NCI-H146 (cell line): ENCODE measurements at places on chromosomes 6 and 20.

GRCh38 chr6:3758842-3759144 is 7.3 kb upstream of the PXDC1 start:
- DNase-seq, result no peak

DNA sequence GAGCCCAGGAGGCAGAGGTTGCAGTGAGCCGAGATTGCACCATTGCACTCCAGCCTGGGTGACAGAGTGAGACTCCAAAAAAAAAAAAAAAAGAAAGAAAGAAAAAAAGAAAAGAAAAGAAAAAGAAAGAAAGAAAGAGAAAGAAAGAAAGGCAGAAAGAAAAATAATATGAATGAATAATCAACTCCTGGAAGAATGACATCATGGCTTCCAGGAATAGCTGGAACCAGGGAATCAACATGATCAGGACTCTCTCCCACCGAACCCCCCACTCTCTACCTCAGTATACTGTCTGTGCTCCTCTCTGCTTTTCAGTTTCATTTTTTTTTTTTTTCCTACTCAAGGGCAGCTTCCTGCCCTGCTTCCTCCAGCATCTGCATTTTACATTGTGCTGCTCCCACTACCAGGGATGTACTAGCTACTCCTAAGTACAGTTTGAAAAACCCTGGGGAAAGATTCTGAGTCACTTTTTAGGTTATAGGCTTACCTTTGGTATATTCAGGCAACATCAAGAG is 19.7 kb upstream of the MTCL3 start:
- DNase-seq, result no peak

- DNase-seq, result no peak
Measured at GRCh38 chr6:41527721-41528408, 18.3 kb upstream of the FOXP4 start.

GRCh38 chr6:169189182-169189581 is 64.5 kb downstream of the THBS2 start:
- peak; percentile 68 for DNase-seq

DNA sequence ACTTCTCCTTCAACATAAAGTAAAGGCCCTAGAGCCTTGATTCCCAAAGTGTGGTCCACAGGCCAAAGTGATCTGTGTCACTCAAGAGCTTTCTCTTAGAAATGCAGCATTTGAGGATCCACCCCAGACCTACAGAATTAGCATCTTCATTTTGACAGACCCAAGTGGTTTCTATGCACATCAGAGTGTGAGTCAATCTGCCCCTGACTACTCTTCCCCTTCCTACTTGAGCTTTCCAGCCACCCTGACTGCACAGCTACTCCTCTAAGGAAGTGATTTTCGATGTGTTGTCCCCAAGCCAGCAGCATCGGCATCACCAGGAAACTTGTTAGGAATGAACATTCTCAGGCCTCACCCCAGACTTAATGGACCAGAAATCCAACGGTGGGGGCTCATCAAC is 2.6 kb downstream of the MEP1A start:
- no peak for DNase-seq

DNA sequence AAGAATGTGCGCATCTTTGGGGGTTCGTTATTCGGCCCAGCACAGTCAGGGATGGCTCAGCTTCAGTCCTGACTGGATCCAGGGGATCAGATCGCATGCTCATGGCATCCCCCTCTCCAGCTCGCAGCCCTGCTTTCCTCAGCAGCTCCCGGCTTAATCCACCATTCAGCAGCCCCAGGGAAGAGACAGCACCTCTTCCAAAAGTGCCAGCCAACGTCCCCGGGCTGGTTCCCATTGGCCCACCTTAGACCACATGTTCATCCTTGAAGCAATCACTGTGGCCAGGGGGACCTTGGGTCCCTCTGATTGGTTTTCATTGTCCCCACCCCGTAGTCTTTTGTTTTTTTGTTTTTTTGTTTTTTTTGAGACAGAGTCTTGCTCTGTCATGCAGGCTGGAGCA is 188.7 kb downstream of the ZMYND8 start:
- DNase-seq, result no peak

DNA sequence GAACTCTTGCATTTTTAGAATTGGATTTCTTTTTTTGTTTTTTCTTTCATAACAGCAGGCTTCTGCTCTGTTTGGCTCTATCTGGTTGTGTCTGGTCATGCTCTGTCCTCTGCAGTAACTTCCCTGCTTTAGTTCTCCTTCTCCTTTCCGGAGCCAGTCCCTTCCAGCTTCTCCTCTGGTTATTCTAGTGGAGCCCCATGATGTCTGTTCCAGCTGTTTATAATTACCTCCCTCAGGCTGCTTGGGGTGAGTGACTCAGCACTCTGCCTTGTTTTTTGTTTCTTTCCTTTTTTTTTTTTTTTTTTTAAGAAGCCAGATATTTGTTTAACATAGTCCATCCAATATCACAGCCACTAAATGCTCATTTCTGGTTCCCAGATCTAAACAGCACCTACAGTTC is 409.6 kb downstream of the MAFB start:
- DNase-seq, result no peak

DNA sequence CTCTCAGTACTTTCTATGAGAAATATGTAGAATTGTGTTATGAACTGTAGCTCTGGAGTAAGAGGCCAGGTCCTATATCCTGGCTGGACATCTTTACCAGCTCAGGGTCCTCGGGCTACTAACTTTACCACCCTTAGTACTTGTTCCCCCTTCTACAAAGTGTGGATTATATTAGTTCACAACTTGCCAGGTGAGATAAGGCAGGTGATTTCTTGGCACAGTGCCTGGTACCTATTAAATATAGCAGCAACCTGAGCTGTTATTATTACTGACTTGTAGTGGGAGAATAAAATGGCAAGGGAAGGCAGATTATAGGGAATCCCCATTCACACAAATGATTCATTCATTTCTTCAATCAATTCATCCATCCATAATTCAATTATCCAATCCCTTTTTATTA is 150.1 kb downstream of the DOK5 start:
- no peak for DNase-seq

DNA sequence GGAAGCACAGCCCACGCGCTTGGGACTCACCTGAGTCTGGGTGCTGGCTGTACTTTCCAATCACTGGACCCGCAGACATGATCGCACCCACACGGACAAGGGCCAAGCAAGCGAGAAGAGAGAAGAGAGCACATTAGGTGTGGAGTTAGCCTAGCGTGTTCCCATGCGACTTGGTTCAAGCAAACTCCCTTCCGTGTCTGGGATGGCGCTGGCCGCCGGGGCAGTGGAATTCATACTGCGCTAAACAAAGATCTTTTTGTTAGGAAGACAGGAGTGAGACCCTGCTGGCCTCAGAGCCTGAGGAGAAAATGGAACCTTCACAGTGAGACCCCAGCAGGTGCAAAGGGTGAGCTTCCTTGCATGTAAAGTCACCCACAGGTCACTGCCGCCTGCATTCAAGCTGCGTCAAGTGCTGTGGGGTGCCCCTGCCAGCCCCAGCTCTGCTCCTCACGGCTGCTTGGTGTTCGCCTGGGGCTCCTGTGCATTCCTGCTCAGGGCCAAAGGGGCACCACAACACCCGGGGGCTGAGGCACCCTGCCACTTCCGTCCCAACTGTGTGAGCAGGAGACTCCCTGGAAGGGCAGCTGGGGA is 26.4 kb downstream of the PSMG4 start:
- DNase-seq, result no peak

DNA sequence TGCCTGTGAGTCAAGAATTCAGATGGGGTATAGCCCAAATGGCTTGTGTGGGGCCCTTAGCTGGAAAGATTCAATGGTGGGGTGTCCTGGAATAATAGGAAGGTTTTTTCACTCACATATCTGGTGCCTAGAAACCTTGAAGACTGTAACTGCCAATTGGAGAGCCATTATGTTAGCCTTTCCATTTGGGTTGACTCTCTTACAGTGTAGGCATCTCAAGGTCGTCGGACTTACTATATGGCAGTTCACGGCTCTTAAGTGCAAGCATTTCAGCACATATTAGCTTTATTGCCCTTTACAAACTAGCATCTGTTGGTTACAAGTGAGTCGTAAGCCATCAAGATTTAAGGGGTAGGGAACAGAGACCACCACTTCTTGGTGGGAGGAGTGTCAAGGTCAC is 74.1 kb downstream of the CD2AP start:
- DNase-seq, result no peak

- DNase-seq, result no peak
Measured at GRCh38 chr6:167136376-167136775, 13.5 kb downstream of the CCR6 start.

DNA sequence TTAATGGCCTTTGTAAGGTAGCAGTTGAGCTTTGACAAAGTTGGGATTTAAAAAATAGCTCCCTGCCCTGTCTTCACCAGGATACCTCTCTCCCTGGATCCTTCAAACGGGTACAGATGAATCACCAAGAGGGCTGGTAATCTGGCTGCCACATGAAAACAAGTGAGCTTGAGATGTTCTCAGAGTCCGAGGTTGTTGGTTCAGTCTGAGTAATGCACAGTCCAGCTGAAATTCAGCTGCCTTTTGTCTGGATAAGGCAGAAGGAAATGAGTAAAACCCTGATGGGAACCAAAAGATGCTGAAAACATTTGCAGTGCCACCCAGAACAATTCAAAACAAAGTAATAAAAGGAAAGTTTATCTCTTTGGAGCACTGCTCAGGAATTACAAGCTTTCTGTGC is 86.8 kb downstream of the GJA1 start:
- DNase-seq, result no peak

GRCh38 chr6:94683409-94683808 is 893.9 kb upstream of the MANEA start:
- DNase-seq, result no peak

GRCh38 chr20:48002517-48002970 is 217.3 kb upstream of the SULF2 start:
- no peak for DNase-seq

GRCh38 chr20:64049060-64049877 is at the start of gene SOX18:
Gene SOX18, minus strand, starts transcription at chr20:64049639. Its CDS starts 123 bp downstream, at chr20:64049516.
- DNase-seq, result peak; percentile 34

DNA sequence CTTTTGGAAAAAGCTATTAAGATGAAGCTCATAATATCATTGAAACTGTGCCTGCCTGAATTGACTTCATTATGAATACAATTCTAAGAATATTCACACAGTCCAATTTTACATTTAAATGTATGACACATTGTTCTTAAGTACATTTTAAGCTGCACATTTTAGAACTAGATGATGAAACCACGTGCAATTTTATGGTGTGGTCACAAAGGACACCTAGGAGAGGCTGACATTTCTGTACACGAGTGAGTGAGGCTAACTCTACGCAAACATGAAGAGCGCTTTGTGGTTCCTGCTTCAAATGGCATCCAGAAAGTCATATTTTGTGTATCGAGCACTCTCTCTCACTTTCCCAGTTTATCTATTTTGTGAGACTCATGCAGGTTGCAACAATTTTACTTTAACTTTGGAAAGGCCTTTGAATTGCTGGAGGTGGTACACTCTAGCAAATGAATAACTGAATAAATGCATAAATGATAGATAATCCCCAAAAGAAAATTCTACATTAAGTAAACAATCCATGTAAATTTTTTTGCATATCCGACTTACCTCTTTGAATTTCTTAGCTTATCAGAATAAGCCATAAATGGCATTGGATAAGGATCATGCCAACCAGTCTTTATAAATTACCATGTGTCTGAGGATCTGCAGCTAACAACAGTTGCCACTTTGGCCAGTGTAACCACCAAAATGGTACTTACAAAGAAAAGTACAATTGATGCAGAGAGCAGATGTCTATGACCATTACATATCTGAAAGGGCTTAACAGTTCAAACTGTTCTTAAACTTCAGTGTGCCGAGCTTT is 97.3 kb downstream of the NRSN1 start:
- DNase-seq, result no peak

DNA sequence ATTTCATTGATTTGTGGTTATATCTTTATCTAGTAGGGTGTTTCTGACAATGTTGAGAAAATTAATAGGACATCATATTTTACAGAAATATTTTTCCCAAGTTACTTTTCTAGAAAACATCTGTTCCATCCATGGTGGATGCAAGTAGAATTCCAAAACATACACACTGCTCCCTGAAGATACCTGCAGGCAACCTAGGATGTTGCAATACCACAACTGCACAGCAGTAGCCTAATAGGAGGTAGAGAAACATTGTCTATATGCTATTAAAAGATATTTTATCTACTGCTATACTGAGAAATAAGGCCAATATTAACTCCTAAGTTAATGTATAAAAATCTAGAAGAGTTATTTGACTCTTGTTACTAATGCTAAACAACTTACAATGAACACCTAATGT is 6.8 kb downstream of the ILRUN start:
- DNase-seq, result no peak

DNA sequence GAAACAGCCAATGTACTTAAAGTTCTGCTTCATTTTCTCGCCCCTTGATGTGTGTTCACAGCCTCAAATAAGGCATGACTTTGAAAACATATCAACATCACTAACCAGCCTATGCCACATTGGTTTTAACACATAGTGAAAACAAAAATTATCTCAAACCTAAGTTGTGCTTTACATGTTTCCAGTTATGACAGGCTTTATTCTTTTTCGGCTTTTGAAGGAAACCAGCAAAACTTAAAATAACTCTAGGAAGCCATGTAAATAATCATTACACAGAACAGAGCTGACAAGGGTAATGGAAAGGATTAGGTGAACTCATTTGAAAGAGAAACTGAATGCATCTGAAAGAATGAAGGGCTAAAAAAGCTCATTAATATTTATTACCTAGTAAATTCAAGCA is 42.1 kb downstream of the BMP5 start:
- no peak for DNase-seq

DNA sequence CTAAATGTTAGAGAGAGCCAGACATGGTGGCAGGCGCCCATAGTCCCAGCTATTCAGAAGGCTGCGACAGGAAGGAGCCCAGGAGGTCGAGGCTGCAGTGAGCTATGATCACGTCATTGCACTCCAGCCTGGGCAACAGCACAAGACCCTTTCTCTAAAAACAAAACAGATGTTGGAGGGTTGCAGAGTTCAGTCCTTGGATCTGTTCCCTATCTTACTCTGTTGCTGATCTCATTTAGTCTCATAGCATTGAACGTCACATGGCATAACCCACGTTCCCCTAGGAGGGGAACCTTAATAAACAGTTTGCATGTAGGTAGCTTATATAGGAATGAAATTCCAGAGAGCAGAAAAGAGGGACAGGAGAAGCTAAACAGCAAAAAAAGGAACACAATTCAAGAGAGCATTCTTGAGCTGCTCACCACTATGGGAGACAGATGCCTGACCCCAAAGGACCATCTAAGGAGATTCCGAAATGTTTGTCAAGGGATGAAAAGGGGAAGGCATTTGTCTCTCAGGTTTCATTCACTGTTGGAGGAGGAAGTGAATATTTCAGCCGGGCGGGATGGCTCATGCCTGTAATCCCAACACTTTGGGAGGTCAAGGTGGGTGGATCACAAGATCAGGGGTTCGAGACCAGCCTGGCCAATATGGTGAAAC is 54.6 kb upstream of the PIM1 start:
- DNase-seq, result no peak

GRCh38 chr6:137931849-137932465 is 64.9 kb downstream of the TNFAIP3 start:
- no peak for DNase-seq

DNA sequence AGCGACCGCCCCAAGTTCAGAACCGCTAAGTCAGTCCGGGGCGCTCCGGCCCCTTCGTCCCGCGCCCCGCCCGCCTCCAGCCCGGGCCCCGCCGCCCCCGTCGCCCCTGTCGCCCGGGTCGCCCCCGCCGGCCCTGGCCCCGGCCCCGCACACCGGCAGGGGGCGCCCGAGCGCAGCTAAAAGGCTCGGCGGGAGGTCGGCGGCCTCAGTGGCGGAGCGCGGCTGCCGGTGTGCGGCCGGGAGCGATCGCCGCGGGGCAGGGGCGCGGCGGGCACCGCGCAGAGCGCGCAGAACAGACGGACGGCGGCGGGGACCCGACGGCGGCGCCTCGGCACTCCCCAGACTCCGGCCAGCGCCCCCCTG is at the start of gene FNDC1:
Gene FNDC1 (plus strand): TSS at position 208 of the 363 bp plus-strand sequence. CDS start 197 bp downstream, outside the sequence.
- no peak for DNase-seq
